ENCODE measurements at places on chromosomes 3 and 15.
A peak's percentile ranks its signal among the peaks of the same experiment; 100 is the strongest.

DNA sequence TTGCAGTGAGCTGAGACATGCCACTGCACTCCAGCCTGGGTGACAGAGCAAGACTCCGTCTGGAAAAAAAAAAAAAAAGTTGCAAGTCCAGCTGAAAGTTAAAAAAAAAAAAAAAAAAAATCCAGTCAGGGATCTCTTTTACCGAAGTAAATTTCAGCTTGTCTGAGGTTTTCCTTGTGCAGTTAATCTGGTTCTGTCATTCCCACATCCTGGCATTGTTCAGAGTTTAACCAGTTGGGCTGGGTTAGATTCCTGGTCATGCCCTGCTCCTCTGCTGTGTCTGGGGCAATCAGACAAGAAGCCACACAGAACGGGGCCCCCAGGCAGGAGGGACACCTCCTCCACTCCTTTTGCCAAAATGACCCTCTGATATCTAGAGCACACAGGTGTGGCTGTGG, 84.1 kb upstream of the KLHL25 start:
- DNase-seq, result no peak

DNA sequence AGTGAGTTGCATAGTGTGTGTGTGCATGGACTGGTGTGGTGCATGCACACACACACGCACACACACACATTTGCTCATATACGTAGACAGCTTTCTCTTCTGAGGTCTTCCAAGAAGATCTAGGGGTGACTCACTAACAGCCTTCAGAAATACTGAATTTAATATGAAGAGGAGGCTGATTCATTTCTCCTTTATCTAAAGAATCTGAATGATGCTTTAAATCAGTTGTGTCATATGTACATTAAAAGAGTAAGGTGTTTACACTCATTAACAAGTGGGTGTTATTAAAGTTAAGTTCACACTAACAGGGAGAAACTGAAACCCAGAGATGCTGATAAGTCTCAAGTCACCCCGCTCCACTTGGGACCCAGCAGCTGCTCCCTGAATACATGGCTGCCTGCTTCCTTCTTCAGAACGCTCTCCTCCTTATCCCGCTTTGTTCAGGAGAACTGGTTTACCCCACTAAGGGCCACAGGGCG, 22.0 kb downstream of the TMPRSS7 start:
- peak; percentile 56 for DNase-seq

DNA sequence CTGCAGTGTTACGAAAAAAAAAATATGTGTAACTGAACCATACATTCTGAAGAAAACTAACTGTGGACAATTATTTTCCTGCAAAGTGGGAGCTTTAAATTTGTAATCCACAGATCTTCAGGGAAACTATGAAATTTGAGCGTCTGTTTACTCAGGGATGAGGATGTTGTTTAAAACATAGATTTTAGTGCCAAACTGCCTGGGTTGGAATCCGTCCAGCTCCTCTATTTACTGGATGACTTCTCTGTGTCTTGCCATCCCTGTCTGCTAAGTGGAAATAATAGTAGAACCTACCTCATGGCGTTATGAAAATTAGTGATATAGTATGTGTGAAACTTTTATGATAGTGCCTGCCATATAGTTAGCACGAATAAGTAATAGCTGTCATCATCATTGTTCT, 666.5 kb downstream of the SQOR start:
- DNase-seq, result no peak

GRCh38 chr3:52177701-52178042, 20.3 kb upstream of the ALAS1 start:
- no peak for DNase-seq

DNA sequence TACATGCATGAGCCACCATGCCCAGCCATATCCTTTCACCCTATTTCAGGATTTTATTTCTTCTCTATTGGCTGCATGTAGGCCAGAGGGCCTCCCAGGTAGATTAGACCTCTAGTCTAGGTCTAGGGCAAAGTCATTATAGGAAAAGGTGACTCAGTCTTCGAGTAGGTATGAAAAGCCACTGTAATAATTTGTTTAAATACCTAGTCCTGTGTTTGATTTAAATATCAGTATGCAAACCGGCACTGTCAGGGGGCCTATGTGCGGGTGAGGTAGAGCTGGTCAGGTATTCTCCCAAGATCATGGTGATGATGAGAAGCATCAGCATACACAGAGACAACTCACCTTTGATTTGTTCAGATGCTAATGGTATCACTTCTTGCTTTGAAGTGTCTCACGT, 101.4 kb upstream of the UMPS start:
- DNase-seq, result no peak

GRCh38 chr3:143352850-143353550, 233.4 kb downstream of the CHST2 start:
- no peak for DNase-seq

DNA sequence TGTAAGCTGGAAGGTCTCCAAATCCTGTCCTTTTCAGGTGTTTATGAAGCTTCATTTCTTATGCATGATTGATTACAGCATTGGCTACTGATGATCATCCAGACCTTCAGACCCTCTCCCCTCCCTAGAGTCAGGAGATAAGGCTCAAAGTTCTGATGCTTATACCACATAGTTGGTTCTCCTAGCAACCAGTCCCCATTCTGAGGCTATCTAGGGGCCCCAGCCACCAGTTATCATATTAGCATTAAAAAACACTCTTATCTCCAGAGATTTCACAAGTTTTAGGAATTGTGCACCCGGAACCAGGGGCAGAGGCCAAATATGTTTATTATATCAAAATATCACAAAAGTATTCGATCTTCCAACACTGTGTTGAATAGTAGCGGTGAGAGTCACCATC, 953.1 kb downstream of the FHIT start:
- DNase-seq, result no peak

DNA sequence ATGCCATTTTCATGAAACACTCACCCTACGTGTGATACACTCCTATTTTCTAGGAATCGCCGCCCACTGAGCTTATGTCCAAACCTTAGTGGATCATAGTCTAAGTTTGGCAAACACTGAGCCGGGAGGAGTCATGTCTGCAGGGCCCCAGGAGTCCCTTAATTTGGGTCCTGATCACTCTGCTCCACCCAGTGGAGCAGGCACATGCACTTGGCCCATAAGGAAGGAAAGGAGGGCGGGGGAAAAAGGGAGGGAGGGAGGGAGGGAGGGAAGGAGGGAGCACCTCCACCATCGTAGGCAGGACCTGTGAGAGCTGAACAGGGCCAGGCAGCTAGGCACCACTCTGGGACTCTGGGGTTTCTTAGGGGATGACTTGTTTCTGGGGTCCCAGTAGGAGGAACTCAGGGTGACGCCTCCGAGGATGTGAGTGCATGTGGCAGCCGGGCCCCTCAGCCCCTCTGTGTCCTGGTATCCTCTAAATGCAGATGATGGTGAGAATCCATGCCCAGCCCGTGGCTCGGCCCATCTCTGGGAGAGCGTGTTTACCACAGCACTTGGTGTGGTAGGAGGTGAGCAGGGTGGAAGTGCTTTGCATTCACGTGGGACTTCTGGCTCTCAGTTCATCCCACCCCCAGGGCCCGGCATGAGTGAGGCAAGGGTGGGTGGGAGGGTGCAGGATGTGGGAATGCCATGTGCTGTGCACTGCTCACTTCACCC, 109.4 kb downstream of the KLF13 start:
- no peak for DNase-seq

- DNase-seq, result no peak
Observed at GRCh38 chr15:35545316-35545823, 595 bp downstream of the DPH6 start.

DNA sequence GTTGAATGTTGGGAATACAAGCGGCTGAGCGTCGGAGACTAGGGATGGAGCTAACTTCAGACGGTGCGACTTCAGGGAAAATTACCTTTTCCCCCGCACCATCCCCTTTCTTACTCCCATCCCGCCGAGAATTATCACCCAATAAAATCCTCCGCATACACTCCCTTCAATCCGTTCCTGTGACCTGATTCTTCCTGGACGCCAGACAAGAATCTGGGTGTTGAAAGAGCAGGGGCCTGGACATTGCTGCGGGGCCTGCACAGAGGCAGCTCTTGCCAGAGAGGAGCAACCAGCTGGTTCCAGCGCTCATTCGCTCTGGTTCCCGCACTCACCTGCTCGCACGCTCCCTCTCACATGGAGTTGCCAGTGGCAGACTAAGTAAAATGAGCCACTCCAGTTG, 241.9 kb downstream of the ALCAM start:
- DNase-seq, result no peak

- peak; percentile 81 for DNase-seq
Observed at GRCh38 chr3:69791919-69792399, 52.7 kb downstream of the MITF start.

- no peak for DNase-seq
Observed at GRCh38 chr3:19155375-19155774, 7.1 kb downstream of the KCNH8 start.

GRCh38 chr3:181457190-181457589, 254.5 kb upstream of the SOX2 start:
- no peak for DNase-seq

DNA sequence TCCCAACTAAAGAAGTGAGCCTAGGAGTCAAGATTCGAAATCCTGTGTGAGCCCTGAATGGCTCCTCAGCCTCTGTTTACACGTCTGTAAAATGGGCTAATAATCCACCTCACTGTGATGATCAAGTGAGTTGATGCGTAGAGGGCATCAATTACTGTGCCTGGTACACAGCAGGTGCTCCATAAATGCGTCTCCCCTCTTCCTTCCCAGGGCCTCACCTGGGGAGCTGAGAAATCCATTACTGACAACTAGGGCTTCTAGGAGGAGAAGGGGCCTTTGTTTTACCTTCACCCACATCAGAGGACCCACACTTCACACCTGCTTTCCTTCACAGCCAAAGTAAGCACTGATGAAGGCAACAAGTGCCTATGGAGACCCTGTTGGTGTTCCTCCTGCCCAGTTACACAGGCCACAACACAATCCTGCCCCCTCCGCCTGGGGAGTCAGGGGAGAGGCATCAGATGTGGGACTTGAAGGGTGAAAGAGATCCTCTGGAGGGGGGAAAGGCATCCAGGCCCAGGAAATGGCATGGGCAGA, 1.4 kb downstream of the CIB2 start:
- no peak for DNase-seq

DNA sequence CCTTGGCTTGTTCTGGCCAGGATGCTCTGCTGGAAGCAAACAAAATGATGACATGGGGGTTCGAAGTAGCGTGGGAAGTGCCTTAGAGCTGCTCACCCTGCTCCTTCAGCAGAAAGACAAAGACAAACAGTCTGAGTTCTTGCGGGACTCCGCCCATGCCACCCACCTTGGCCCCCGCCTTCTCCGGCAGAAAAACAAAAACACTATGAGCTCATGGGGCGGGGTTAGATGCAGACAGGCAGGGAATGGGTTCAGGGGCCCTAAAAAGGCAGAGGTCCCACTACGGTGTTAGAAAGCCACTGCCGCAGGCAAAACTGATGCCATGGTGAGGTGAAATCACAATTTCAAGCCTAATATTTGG, 9.7 kb upstream of the NCKIPSD start:
- peak; percentile 18 for DNase-seq

- DNase-seq, result peak; percentile 85
Observed at GRCh38 chr15:71743861-71744382, 66.4 kb upstream of the NR2E3 start.

GRCh38 chr3:30664884-30665283, 58.5 kb downstream of the TGFBR2 start:
- DNase-seq, result no peak

DNA sequence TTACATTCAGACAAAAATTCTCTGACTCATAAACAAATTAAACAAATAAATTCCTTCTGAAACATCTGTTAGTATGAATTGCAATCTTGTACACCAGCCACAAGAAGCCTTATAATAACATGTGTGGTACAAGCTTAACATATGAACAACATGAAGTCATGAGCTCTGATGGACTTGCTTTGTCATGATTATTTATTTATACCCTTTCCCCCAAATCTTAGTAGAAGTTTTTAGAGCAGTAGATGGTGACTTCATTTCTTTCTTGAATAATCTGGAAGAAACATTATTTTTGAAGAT, 633.4 kb downstream of the EPHA3 start:
- DNase-seq, result peak; percentile 3

DNA sequence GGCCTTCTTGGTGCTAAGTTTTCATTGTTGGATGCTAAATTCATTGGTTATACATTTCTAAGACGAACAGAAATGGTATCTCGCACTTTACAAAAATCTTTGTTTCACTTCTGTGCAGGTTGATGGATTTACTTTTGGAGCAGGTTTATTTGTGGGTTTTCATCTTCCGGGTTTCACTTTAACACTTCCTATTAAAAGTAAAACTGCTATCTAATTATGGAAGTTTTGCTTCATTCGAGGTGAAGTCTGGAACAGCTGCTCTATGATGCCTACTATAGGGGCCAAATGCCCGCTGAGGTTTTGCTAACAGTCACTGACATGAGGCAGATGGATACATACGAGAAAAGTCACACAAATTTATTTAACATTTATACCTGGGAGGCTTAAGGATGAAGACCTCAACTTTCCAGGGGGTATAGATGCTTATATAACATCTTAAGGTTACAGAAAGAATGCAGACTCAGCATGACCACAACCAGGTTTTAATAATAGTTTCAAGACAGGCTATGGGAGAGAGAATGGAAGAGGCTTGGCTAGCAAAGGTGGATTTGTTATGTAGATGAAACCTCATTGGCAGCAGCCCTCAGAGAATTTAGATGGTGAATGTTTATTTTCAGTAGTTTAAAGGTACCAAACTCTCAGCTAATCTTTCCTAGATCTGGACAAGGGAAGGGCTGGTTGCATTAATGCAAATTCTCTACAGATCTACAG, 54.2 kb downstream of the OSTN start:
- no peak for DNase-seq

DNA sequence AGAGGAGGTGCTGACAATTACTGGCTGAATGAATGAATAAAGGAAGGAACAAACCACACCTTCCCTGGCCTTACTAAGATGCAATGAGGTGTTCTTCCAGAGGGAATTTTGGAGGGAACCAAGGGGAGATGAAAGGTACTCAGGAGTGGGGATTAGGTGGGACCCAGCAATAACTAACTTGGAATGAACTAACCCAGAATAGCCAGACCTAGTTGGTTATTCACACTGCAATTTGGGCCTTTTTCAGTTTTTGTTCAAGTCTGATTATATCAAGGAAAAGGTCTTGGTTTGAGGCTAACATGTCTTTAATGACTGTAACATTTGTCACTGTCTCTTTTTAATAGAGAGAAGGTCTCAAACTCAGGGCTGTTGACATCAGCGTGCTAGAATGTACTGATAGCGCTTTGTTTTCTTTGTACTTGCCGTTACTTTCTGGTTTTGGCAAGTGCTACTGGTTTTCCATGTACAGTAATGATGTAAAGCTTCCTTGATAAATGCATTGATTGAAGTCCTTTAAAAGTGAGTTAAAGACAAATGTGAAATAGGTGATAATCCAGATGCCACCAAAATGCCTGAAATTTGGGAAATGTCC, 3.2 kb upstream of the PLXND1 start:
- DNase-seq, result no peak

Data from mesenchymal stem cell (in vitro differentiated cells and primary cell).